ENCODE measurements at places on chromosomes 2 and 18.
A peak's percentile ranks its signal among the peaks of the same experiment; 100 is the strongest.

GRCh38 chr2:106581328-106581727 is 94.2 kb downstream of the CD8B2 start:
- DNase-seq: no peak

DNA sequence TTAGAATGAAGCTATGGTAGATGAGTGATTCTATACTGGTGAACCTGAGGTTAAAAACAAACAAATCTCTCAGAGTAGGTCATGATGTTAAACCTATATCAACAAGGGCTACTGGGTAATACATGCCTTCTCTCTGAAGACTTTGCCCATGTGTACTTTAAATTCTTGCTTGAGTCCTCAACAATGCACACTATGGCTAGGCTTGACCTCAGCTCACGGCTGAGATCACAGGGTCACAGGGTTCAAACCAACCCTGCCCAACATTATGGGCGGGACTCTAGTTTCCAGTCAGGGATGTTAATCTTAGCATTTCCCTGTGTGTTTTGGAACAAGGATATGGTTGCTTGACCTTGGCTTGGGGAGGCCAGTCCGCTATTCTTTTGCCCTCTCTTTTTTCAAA is 7.7 kb downstream of the CD28 start:
- no peak for DNase-seq

GRCh38 chr18:39806525-39806924 is 2148.5 kb upstream of the PIK3C3 start:
- DNase-seq: no peak

DNA sequence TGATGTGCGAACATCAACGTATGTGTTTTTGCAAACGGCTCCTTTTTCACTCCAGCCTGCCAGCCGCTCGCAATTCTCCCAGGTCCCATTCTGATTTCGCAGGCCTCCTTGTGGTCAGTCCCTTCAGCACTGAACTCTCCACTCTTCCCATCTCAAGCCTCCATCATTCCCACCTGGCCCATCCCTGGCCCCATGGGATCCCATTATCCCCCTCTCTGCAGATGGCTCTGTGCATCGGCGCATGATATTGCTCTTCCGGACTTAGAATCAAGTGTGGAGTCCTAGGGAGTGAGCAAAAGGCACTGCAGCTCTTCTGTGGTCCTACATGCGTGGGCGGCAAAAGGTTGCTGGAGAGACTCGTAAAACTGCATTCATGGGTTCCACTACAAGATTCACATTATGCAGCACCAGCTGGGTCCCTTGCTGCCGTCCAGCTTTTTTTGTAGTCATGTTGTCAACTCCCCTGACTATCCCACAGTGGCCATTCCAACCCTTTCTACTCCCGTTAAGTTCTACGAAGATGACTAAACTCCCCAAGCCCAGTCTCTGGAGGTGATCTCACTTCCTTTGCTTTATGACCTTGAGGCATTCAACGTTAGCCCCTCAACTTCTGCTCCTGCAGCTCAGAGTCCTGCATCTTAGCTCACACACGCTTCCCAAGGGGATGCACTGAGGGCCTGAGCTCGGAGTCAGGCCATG is 125.3 kb upstream of the NRP2 start:
- DNase-seq: no peak

DNA sequence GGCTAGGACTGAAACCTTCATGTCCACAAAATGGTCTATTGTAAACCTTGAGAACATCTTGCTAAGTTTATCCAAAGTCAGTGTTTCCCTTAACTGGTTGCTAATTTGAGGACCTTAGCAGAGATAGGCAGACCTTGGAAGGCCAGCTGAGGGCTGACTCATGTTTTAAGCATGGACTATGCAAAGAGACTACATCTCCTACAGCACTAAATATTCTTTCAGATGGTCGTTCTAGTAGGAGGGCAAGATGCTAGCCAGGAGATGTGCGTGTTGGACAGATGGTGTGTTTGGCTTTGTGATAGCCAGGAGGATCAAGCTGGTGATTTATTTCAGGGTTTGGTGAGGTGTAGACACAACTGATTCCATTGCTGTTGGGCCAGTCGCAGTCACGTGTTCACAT is 75.8 kb downstream of the NRP2 start:
- DNase-seq: no peak

- DNase-seq: no peak
These were observed 504.2 kb downstream of the ARHGAP15 start for GRCh38 chr2:143633419-143633818.

DNA sequence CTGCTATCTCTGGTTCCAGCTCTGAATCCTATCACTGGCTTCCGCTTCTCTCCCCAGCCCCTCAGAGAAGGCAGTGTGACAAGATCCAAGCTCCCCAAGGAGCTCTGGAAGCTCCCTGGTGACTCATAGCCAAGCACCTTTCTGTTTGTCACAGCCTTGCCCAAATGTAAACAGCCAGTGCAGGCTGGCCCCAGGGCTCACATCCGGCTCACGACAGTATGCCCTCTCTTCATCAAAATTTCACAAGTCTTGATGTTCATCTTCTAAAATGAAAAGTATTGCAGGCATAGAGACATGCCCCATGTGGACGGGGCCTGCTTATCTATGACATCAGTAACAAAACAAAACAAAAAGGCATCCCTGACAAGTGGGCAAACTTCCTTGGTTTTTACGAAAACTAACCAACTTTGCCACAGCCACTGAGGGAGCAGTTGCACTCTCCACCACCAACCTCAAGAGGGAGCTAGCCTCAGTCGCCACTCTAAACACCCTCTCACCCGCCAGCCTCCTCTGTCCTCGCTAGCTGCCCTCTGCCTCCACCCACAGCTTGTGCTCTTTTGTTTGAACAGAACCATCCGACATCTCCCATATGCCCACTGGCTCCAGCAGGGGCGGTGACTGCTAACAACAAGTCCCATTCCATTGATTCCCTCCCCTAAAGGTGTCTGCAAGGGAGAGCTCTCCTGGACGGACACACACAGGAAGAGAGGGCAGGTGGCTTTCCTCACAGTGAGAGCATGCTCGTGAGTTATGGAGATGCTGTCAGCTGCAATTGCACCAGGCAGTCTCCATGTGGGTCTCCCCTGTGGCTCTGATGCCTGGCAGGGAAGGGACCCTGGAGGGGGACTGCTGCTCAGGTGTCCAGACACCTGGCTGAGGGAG is 71.0 kb upstream of the DAPL1 start:
- DNase-seq: no peak

DNA sequence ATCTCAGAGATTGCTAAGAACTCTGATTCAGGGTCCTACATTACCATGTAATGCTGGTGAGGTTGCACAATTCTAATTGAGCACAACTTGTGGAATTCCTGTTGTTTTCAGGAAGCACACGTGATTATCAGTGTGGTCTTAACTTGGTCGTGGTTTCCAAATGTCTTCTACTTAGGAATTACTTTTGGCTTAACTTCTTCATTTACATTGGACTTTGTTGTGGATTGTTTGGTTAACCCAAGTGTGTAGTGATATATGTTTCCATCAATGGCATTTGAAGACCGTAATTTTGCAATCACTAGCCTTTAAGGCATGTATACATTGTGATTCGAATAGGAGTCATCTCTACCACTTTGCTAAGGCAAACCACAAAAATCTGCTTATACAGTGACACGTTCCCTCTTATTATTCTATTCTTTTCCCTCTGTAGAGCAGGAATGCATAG is 373.3 kb downstream of the IRS1 start:
- peak; percentile 49 for DNase-seq

DNA sequence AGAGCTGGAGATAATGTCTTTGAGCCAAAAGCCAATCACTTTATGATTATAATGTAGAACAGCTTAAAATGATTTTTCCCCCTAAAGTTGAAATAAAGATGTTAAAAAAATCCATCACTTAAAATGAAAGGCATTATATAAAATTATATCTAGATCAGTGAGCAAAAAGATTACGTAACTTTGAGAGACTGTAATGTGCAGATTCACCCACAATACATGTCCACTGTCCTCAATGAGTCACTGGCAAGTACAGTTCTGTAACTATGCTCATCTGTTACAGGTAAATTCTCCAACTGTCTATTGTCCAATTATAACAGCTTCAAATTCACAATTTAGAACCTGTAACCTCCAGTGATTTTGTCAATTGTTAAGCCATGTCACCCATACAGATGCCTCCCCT is 19.0 kb downstream of the FAM161A start:
- DNase-seq: no peak

- DNase-seq: no peak
These were observed 54.1 kb downstream of the CPO start for GRCh38 chr2:206993396-206993911.

GRCh38 chr2:12839339-12839738 is 122.6 kb downstream of the TRIB2 start:
- no peak for DNase-seq

DNA sequence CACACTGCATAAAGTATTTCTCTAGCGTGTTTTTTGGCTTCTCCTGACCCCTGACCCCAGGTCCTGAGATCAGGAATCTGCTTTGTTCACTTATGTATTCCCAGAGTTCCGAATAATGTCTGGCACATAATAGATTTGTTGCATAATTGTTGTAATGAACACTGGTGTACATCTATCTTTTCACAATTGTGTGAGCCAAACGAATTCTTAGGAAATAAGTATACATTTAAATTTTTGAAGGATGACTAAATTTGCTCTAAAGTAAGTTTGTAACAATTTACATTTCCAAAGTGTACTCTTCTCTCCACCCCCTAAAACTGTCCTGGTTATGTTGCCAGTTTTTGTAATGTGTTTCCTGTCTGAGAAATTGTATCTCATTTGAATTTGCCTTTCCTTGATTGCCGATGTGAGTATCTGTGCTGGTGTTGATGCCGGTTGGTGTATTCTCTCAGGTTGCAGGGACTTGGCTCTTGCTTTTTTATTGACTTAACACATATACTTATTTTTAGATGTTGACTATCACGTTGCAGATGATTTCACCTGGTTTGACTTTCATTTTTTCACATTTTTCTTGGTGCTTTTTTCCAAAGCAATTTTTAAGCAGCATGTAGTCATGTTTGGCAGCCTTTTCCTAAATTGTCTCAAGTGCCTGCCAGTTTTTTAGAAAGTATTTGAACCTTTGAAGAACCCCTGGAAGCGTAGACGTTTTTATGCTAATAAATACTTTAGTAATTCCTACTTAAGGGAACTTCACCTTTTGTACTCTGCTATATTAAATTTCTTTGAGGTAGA is 16.1 kb upstream of the FARP2 start:
- no peak for DNase-seq

GRCh38 chr2:5734859-5735520 is 42.8 kb downstream of the SOX11 start:
- DNase-seq: no peak

- DNase-seq: peak; percentile 16
These were observed 70.3 kb downstream of the ASXL2 start for GRCh38 chr2:25808006-25808383.

DNA sequence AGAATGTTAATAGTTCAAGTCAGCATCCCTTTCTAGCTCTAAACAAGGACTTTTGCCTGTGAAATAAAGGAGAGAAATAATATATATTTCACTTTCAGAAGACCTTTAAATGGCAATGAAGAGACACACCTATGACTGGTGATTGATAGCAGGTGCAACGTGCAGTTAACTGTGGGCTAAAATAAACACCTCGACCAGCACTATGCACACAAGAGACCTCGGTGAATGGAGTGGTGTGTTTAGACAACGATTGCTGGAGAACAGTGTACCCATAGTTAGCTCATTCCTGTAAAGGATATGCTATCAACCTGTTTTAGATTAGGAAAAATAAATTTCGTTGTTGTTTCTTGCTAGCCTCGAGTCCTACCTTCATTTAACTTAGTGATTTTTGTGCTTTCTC is 143.4 kb downstream of the NR4A2 start:
- no peak for DNase-seq
